ENCODE measurements at places on chromosomes 3 and 15. TPM values are rescaled to one million over a fixed set of nuclear protein-coding genes. Genes with fewer than 3 reads are reported as not detected.

The BFSP2 gene
- total RNA-seq: not detected

The GOLGA8S gene
- 0.33 TPM for total RNA-seq

The ATP8B4 gene
- total RNA-seq: 2.5 TPM

The MORC1 gene
- not detected for total RNA-seq

The TMEM108 gene
- total RNA-seq: 2.4 TPM
